ENCODE measurements at places on chromosomes 6 and 20. TPM values are rescaled to one million over a fixed set of nuclear protein-coding genes. Genes with fewer than 3 reads are reported as not detected.

DNA sequence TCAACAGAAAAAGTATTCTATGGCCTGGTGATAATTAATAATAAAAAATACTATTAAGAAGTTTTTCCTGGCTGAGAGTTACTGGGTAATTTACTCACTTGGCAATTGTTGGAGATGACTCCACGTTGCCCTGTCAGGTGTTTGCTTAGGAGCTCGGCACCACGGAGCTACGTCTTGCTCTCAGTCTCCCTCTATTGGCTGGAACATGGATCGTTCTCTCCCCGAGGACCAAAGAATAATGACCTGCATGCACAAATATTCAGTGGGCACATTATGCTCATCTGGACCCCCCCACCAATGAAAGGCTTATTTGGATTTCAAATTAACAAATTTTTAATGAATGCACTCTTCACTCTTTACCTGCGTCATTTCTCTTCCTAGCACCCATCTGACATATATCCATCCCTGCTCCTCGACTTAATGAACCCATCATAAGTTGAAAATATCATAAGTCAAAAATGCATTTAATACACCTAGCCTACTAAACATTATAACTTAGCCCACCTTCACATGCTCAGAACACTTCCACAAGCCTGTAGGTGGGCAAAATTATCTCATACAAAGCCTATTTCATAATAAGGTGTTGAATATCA lies 71.0 kb upstream of the CD83 start:
- peak; percentile 62 for DNase-seq

DNA sequence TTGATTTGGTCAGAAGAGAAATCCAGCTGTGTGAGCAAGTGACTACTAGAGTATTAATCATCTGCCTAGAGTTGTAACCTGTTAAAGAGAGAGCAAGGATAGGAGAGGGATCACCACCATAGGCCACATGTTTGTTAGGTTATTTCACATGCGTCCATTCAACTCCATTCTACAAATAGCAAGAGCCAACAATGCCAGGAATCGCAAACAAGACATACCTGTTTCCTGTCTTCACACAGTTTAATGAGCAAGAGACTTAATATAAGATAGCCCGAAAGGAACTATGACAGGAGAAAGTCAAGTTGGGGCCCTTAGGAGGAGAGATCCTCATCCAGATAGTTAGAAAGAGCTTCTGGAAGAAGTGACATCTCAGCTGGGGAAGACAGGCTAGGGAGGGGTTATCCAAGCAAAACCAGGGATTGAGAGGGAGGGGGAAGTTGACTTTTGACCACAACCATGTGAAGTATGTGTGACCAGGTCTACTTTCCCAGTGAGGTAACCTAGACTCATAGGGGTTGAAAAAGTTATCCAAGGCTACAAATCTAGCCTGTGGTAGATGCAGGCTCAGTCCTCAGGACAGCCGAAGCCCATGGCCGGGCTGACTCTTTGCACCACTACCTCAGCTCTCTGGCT lies 147.4 kb downstream of the ALDH8A1 start:
- no peak for DNase-seq

DNA sequence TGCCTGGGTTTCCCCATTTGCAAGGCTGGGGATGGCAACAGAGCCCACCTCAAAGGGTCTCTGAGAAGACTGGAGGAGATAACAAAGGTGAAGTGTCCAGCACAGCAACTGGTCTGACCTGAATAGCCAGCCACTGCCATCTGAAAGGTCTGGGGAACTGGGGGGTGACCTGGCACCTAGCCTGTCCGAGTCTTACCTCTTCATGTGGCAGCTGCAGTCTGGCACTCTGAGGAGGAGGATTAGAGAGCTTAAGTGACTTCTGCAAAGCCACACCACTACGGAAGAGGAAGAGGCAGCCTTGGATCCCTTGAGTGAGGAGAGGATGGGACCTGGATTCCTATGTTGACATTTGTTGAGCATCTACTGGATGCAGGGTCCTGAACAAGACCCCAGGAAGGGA lies 22.2 kb downstream of the C20orf203 start:
- DNase-seq: no peak

DNA sequence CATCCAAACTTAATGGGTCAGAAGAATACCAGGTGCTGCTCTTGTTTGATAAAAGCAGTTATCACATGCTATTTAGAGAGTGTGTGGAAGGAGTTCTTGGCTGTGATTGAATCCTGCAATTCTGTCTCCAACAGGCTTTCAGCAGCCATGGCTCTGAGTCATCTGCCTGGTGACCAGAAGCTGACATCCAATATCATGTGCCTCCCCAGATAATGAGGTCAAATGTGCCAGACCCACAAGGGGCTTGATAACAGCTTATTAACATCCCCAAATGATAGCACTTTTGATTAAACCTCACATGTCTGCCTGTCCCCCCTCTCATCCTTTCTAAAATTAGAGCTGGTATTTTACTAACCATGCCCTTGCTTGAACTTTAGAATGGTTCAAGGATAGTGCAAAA lies 175.7 kb upstream of the PLN start:
- peak; percentile 10 for DNase-seq

GRCh38 chr6:118558464-118559217 lies 10.5 kb downstream of the PLN start:
- no peak for DNase-seq

DNA sequence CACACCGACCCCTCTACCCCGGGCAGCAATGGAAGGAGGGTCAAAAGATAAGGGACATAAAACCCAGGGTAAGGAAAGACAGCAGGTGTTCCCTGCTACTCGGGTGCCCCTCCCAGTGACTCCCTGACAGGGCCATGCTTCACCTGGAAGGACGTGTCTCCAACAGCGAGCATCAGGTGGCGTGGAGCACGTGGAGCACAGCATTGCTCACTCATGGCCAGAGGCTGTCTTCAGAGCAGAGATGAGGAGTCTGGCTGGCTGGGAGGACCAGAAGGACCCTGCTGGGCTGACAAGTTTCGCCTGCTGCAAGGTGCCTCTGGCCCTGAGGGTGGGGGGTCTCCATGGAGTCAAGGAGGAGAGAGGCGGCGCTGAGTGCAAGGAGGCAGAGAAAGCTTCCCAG lies 15.3 kb upstream of the CDH22 start:
- no peak for DNase-seq

GRCh38 chr6:29561606-29562181 lies 2.2 kb upstream of the UBD start:
- DNase-seq: no peak

DNA sequence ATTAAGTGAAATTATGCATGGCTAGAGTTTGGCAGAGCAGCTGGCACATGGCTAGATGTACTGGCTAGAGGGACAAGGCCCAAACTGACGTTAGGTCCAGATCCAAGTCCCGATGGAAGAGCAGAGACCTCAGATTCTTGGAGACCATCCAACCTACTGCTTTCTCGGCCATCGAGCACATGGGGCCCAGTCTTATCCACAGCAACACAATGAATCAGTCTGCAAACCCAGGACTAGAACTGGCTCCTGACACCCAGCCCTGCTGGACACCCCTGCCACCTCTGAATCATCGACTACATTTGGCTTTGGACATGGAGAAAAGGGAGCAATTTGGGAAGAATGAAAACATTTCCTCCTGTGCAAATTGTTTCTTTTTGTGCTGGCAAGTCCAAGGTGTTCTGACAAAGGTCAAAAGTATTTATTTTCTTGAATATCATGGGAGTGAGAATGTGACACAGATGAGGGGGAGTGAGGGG lies 23.9 kb upstream of the YWHAB start:
- DNase-seq: peak; percentile 64

DNA sequence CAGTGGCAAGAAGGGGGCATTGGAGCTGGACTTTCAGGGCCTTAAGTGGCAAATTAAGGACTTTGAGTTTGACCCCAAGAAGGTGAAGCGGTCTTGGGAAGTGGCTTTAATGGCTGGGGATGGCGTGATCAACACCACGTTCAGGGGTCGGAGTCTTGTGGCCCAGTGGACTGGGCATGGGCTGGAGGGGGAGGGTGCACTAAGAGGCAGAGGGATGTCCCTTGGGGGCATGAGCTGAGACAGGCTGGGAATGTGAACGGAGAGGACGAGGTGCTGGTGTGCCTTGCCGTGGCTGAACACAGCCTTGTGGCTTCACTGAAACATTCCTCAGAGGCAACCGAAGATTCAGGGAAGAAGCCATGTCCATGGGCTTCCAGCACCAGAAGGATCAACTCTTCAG lies 227.0 kb downstream of the SYNDIG1 start:
- DNase-seq: no peak

DNA sequence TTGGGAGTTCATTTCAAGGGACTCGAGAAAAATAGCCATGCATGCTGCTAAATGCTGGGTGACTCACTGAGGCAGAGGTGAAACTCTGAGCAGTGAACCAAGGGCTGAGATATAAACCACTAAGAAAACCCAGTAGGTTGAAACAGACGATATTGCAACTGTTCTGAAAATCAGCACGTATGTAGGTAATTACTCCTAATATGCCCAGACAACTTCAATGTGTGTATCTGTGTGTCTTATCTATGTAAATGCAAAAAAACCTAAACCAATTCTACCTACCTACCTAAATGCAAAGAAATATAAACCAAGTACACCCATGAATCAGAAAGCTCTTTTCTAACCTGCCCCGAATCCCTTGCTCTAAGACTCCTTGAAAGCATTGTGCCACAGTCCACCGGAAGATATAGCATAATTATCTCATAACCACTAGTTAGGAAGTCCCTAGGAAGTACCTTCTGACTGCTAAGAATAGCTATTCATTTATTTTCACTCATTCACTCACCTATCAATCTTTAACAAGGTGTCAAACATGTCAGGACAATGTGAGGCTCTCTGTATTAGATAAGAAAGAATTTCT lies 458.7 kb upstream of the RUNX2 start:
- DNase-seq: no peak

- no peak for DNase-seq
These were observed 55.2 kb downstream of the EFHC1 start for GRCh38 chr6:52475307-52475706.

DNA sequence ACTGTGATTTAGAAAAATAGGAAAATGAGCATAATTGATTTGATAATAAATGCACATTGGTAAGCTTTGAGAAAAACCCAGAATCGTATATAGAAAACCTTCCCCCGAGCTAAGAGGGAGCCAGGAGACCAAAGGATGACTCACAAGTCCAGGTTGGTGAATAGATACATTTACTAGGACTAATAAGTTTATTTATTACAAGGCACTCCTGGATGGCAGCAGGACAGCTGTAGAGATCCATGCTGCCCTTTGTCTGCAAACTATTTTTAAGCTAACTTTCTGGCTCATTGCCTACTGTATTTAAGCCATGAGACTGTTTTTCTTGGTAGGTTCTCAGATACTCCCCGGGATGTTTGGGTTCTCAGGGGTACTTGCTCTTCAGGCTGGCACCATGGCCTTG lies 13.4 kb downstream of the CASP8AP2 start:
- DNase-seq: peak; percentile 18

- DNase-seq: no peak
These were observed 564.0 kb downstream of the CD109 start for GRCh38 chr6:74259981-74260380.

GRCh38 chr6:52707963-52708680 lies 37.2 kb downstream of the TMEM14A start:
- no peak for DNase-seq

- DNase-seq: no peak
These were observed 14.0 kb upstream of the SERPINB9 start for GRCh38 chr6:2917065-2917464.

DNA sequence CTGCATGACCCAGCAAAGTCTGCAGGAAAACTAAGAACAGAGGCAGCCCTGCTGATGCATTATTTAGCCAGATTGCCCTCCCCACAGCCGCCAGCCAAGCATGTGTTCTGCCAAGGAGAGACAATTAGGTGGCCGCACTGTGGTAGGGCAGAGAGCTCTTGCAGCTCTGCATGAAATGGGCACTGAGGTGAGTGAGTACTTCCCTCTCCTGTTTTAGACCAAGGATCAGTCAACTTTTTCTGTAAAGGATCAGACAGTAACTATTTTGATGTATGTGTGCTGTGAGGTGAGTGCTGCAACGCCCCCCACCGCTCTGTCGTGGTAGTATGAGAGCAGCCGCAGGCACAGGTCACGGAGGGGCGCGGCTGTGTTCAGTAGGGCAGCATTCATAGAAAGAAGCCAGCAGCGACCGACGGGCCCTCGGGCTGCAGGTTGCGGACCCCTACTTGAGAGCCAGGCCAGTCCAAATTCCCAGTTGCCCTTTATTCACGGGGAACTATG lies 23.8 kb upstream of the FAM50B start:
- peak; percentile 65 for DNase-seq

DNA sequence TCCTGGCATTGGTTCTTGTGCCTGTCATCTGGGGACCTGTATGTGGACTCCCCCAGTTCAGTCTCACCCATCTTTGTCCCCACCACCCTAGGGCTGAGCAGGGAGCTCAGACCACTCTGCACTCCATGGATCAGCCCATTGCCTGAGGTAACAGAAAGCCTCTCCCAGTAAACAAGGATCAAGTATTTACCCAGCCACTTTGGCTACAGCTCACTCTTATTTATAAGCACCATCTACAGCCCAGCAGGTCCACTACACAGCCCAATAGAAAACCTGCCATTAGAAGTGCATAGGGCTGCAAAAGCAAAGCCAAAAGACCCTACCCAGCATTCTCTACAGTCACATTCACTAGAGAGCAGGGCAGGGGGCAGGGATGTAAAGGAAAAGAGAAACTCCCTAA lies 335.0 kb upstream of the SYNCRIP start:
- no peak for DNase-seq

DNA sequence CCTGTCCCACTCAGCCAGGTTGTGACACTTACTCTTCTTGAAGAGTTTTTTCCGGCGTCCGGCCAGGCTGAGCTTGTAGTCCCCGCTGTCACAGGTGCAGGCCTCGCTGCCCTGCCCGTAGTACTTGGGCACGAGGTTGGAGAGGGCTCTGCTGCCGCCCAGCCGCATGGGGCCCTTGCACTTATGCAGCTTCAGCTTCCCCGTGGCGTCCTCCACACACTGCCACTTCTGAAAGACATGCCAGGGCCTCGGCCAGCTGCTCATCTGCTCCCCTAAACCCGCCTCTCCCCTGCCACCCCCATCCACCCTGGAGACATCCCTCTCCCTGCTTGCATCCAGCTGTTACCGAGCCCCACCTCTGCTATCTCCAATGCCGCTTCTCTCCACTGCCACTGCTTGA lies 113.1 kb downstream of the SULF2 start:
- DNase-seq: no peak

- no peak for DNase-seq
These were observed 304.2 kb downstream of the LRFN2 start for GRCh38 chr6:40282986-40283385.

The MYB gene
- not detected for total RNA-seq

The GJA10 gene
- total RNA-seq: not detected

The BMP5 gene
- not detected for total RNA-seq

The MAN1A1 gene
- 1.3 TPM for total RNA-seq

The OR2H1 gene
- total RNA-seq: not detected

The SMAP1 gene
- 26.5 TPM for total RNA-seq

The ECT2L gene
- total RNA-seq: not detected

The SOX18 gene
- total RNA-seq: 0.22 TPM

The SPAG4 gene
- total RNA-seq: 1.6 TPM

The RPRD1B gene
- total RNA-seq: 53.0 TPM

The GGT7 gene
- total RNA-seq: 2.5 TPM

The FHL5 gene
- total RNA-seq: not detected

The TREML2 gene
- total RNA-seq: not detected

The DHX16 gene
- total RNA-seq: 41.3 TPM
